ENCODE measurements at places on chromosomes 6 and 20. TPM values are rescaled to one million over a fixed set of nuclear protein-coding genes. Genes with fewer than 3 reads are reported as not detected.

FAM217A gene
- not detected for total RNA-seq

RBM38 gene
- 3.3 TPM for total RNA-seq

MED20 gene
- 23.2 TPM for total RNA-seq

RNF182 gene
- total RNA-seq, result 0.34 TPM

HLA-DQA2 gene
- not detected for total RNA-seq

TENT5A gene
- total RNA-seq, result 23.2 TPM

OLIG3 gene
- total RNA-seq, result not detected

Data from bronchial smooth muscle cell (primary cell).